ENCODE measurements at places on chromosomes 4 and X. TPM values are rescaled to one million over a fixed set of nuclear protein-coding genes. Genes with fewer than 3 reads are reported as not detected.

DNA sequence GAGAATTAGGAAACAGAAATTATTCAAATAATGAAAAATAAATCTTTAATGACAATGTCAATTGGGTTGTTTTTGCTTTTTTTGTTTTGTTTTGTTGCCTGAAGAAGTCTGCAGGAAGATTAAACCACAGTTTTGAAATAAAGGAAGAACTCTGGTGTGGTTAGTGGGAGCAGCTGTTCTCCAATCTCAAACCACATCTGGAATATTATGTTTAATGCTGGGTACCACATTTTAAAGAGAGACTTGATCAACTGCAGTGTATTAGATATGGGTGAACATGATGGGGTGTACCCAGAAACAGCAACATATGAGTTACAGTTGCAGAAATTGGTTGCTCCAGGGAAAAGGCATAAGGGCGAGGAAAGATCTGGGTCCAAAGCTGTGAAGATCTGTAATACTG is 171.2 kb upstream of the RPL34 start:
- H3K27ac ChIP-seq = no peak overlapping the region
- H3K4me1 ChIP-seq = peaks cover 7% of the 10 kb centered on the region
- no peak for DNase-seq
- H3K36me3 ChIP-seq = no peaks in the 10 kb centered on the region

DNA sequence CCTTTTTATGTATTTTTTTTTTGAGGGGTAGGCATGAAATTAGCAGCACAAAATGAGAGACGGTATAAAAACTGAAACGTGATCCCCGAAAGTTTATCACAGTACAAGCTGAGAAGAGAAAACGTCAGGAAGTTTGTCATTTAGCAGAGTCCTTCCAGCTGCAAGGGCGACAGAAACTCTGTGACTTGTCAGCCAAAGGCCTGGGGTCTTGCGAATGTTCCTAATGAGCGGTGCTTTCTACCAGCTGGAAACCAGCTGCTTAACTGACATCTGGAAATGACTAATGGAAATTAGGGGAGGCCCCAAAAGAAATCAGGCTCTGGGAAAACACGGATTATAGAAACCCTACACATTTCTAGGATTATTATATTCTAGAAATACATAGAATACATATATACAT is 66.5 kb downstream of the CHRNA9 start:
- H3K27ac ChIP-seq = no peak overlapping the region
- no peak for DNase-seq
- no peaks in the 10 kb centered on the region for H3K27me3 ChIP-seq
- H3K4me1 ChIP-seq = no peaks in the 10 kb centered on the region
- H3K36me3 ChIP-seq = peaks cover 4% of the 10 kb centered on the region
- H3K4me3 ChIP-seq = no peak overlapping the region

GRCh38 chr4:24070117-24070516 is 180.3 kb upstream of the PPARGC1A start:
- H3K27me3 ChIP-seq = no peaks in the 10 kb centered on the region
- H3K4me3 ChIP-seq = no peak overlapping the region
- no peak for DNase-seq

- H3K4me1 ChIP-seq = no peaks in the 10 kb centered on the region
- peaks cover 2% of the 10 kb centered on the region for H3K27me3 ChIP-seq
- H3K27ac ChIP-seq = no peak overlapping the region
- no peak overlapping the region for H3K4me3 ChIP-seq
- no peaks in the 10 kb centered on the region for H3K36me3 ChIP-seq
- DNase-seq = no peak
These were observed 152.7 kb upstream of the FAM241A start for GRCh38 chr4:111992351-111993168.

GRCh38 chrX:138082251-138082650 is 516.3 kb downstream of the ZIC3 start:
- no peaks in the 10 kb centered on the region for H3K36me3 ChIP-seq
- DNase-seq = no peak
- H3K27ac ChIP-seq = no peak overlapping the region
- H3K27me3 ChIP-seq = no peaks in the 10 kb centered on the region
- no peak overlapping the region for H3K4me3 ChIP-seq
- no peaks in the 10 kb centered on the region for H3K4me1 ChIP-seq

GRCh38 chrX:87337267-87337666 is 180.3 kb upstream of the KLHL4 start:
- no peaks in the 10 kb centered on the region for H3K36me3 ChIP-seq
- H3K27ac ChIP-seq = no peak overlapping the region
- no peaks in the 10 kb centered on the region for H3K27me3 ChIP-seq
- no peaks in the 10 kb centered on the region for H3K4me1 ChIP-seq
- H3K4me3 ChIP-seq = no peak overlapping the region

- H3K27ac ChIP-seq = no peak overlapping the region
- peaks cover 4% of the 10 kb centered on the region for H3K27me3 ChIP-seq
- H3K4me3 ChIP-seq = no peak overlapping the region
- H3K36me3 ChIP-seq = no peaks in the 10 kb centered on the region
These were observed 21.2 kb upstream of the KDM5C start for GRCh38 chrX:53246231-53246630.

GRCh38 chr4:25117274-25117673 is 43.0 kb downstream of the SEPSECS start:
- no peak for DNase-seq
- H3K36me3 ChIP-seq = peaks cover 7% of the 10 kb centered on the region
- H3K27ac ChIP-seq = no peak overlapping the region
- H3K4me1 ChIP-seq = peaks cover 4% of the 10 kb centered on the region
- no peak overlapping the region for H3K4me3 ChIP-seq

- H3K4me1 ChIP-seq = no peaks in the 10 kb centered on the region
- H3K4me3 ChIP-seq = no peak overlapping the region
- H3K36me3 ChIP-seq = no peaks in the 10 kb centered on the region
- H3K27ac ChIP-seq = no peak overlapping the region
These were observed 41.0 kb downstream of the PCDH10 start for GRCh38 chr4:133190098-133190497.

LRRC66 gene
- 0.11 TPM for total RNA-seq

CXCL11 gene
- total RNA-seq = not detected

CSN1S1 gene
- total RNA-seq = not detected

KANTR gene
- 9.7 TPM for total RNA-seq

IGFBP7 gene
- not detected for total RNA-seq
